Endothelial cell (in vitro differentiated cells): ENCODE measurements at places on chromosomes 1 and 21.

GRCh38 chr1:239909898-239910297 lies 181.8 kb upstream of the FMN2 start:
- no peak for DNase-seq

DNA sequence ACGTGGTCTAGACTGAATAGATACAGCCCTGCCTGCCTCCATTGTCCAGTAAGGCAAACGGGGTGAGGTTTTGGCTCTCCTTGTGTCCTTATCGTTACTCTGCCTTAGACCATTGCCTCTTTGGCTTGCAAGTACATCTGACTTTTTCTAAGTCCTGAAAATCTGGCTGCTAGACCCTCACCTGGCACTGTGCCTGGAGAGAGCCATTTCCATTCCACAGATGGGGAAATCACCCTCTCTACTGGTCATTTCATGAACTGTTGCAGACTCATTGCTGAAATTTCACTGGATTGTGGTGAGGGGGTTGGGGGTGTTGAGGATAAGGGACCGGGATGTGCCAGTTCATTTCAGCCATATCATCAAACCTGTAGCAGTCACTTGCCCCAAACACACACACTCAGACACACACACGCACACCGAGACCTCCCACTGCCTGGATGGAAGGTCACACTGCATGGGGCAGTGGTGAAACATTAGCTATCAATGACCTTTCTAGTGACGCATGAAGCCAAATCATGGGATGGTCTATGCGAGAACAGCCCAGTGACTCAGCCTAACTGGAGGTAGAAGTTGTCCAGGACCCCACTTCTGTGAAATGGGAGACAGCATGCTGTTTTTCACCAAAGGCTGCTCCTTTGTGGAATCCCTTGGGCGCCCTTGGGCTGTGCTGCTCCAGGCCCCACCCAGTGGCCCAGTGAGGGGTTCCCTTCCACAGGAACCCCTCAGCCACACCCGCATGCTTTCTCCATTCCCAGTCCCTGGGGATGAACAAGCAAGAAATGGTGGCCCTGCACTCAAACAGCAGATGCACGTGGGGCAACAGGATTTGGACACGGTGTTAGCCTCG lies 34.9 kb upstream of the VASH2 start:
- DNase-seq: peak; percentile 20

DNA sequence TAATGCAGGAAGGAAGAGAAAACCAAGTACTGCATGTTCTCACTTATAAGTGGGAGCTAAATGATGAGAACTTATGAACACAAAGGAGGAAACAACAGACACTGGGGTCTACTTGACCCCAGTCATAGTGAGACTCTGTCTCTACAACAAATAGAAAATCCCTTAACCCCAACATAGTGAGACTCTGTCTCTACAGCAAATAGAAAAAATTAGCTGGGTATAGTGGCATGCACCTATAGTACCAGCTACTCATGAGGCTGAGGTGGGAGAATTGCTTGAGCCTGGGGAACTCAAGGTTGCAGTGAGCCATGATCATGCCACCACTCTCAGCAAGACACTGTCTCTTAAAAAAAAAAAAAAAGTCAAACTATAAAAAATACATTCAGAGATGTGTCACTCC lies 42.7 kb downstream of the GIPC2 start:
- no peak for DNase-seq

DNA sequence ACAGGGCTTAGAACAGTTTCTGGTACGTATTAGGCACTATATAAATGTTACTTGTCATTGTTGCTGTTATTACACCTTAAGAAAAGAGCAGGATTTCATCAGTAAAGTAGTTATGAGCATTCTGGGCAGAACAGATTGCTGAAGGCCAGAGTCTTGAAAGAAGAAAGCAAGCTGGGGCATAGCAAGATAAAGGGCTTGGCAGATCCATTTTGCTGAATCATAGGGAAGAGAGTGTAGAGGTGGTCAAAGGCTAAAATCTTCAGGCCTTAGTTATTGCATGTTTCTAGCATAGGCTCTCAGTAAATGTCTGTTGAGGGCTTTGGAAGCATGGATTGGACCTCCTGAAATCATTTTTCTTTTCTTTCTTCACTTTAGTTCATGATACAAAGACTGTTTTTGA lies 67.5 kb downstream of the PLA2G4A start:
- no peak for DNase-seq

DNA sequence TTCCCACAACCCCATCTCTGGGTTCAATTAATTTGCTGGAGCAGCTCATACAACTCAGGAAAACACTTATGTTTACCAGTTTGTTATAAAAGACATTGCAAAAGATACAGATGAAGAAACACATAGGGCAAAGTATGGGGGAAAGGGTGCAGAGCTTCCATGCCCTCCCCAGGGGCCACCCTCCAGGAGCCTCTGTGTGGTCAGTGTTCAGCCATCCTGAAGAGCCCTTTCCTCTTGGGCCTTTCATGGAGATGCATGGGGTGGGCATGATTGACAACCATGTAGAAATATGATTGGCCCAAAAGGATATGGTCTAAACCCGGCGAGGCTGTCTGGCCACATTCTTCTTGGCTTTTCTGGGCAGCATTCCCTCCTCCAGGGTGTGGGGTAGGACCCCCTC lies 56.8 kb upstream of the PDE9A start:
- DNase-seq: no peak

- no peak for DNase-seq
Measured at GRCh38 chr1:187390215-187390818, 561.6 kb downstream of the PLA2G4A start.

- no peak for DNase-seq
Measured at GRCh38 chr1:178792394-178792793, 67.3 kb downstream of the RALGPS2 start.

DNA sequence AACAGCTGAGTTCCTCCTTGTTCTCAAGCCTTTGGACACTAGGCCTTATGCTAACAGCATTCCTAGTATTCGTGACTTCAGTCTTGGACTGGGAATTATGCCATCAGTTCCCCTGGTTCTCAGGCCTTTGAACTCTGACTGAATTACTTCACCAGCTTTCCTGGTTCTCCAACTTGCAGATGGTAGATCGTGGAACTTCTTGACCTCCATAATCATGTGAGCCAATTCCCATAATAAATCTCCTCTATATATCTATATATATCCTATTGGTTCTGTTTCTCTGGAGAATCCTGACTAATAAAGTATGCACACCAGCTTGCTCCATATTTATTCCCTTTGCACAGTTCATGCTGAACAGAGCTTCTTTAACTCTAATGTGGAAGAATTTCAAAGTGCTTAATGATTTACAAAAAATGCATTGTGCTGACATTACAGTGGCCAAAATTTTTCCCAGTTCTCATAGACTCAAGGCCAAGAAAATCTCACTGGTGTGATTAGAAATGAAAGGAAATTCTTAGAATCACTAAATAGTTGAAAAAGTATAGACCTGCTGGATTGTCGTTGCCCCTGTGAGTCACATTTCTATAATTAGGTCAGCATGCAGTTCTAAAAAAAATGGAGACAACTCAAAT lies 462.9 kb upstream of the ADAMTS5 start:
- DNase-seq: no peak

DNA sequence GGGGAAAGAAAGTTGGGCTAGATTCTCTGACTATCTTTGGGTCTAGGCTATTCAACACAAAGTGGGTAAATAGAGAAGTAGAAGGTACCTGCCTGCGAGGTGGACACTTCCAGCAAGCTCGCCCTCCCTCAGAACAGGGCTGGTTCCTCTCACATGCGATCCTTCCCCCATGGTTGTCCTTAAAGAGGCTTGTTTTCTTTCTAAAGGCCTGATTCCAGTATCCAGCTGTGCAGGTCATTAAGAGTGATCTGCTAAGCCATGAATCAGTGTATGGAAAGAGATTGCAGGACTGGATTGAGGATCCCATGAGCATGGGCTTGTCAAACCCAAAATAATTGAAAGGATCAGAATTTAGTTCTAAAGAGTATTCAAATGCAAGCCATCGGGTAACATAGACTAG lies 189.0 kb downstream of the URB2 start:
- DNase-seq: no peak

DNA sequence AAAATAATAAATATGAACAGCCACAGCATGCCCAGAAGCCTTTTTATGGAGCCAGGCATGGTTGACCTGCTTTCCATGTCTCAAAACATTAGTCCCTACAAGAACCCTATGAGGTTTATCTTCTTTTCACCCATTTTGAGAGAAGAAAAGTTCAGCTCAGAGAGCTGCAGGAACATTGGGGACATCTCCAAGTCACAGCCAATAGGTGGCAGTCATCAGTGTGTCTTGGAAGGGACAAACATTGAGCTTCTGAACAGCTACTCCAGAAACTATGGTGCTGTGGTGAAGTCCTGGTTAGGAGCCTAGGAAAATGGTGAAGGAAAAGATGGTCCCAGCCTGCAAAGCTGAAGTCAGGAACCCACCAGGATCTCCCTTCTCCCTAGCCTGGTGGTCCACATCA lies 73.6 kb downstream of the JMJD4 start:
- DNase-seq: no peak

GRCh38 chr1:2306151-2306978 lies 78.2 kb downstream of the SKI start:
- DNase-seq: no peak

DNA sequence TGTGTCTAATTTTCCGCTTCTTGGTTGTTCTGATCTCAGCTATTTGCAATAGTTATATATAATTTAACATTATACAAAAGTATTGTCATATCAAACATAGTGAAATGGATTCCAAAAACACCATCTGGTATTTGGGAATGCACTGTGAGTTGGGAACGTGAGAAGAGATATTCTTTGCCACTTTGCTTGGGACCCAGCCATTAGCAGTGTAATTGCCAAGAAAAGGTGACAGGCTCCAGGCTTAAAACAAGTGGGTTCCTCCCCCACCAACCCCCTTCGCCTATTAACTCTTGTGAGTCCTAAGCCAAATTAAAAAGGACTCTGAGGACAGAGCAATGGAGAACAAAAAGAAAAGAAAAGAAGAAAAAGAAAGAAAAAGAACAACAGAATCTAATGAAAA lies 186.7 kb upstream of the NFIA start:
- DNase-seq: no peak

- no peak for DNase-seq
Measured at GRCh38 chr1:155043301-155043702, 7.8 kb upstream of the ADAM15 start.

DNA sequence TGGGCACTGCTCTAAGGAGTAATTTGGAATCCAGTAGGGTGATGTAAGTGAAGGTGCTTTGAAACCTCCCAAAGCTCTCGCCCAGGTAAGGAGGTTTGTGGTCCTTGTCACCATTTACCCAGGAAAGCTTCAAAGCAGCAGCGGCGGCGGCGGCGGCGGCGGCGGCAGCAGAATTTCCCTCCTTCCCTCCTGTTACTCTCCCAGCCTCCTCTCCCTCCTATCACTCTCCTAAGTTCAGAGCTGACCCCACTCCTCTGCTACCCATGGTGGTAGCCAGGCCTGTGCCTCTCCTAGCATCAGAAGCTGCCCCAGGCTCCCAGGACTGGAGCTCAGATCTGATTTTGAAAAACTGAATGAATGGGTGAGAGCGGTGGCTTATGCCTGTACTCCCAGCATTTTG lies 60.7 kb downstream of the ACBD3 start:
- no peak for DNase-seq

DNA sequence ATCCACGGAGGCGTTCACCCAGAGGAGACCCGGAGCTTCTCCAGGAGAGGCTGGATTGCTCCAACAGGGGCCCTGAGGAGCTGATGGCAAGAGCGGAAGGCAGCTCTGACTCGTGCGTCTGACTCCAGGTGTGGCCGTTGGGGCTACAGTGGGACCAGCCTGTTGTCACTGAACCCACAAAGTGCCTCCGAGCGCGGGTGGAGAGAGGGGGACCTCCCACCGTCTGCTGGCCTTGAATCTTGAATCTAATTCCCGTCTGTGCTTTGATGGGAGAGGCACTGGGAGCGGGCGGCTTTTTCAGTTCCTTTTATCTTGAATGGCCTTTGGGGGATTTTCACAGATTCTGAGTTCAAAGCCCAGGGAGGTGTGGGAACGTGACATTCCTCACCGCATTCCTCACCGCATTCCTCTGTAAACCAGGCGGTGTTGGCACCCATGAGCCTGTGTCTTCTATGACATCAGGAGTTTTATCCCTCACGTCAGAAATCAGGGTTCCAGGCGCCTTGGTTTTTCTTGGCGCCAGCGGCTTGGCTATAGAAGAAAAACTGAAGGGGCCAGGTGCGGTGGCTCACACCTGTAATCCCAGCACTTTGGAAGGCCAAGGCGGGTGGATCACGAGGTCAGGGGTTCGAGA lies 39.2 kb upstream of the COL18A1 start:
- no peak for DNase-seq

GRCh38 chr1:97674517-97674916 lies 246.3 kb downstream of the DPYD start:
- DNase-seq: no peak

DNA sequence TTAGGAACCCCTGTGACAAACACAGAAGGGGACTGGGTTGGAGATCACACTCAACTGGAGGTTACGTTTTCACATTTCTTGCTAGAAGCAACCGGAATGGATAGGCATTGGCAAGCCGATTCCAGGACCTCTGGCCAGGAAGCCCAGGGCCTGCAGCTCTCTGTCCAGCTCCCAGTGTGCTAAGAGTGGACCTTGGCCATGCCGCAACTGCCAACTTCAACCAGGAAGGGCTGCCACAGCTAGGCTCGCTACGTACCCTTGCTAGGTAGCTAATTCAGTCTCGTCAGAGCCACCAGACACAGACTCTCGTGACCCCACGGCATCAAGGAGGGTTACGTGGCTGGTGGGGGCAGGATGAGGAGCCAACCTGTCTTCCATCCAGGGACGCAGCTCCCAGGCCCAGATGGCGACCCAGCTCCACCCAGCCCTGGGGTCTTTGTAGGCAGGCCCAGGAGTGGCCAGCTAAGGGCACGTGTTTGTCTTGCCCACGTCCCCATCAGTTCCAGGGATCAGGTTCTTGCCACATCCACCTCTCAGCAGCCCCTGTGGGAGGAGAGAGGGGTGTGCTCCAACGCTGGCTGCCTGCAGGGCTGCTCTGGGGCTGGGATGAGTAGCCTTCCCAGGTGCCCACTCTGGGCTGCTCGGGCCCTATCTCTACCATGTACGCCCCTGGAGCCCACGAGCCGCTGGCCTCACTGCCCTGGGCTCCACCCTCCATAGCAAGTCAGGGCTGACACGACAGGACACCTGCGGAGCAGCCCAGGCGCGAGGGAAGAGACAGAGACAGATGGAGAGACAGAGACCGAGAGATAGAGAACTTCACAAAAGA lies 39.2 kb downstream of the UBE2G2 start:
- no peak for DNase-seq

DNA sequence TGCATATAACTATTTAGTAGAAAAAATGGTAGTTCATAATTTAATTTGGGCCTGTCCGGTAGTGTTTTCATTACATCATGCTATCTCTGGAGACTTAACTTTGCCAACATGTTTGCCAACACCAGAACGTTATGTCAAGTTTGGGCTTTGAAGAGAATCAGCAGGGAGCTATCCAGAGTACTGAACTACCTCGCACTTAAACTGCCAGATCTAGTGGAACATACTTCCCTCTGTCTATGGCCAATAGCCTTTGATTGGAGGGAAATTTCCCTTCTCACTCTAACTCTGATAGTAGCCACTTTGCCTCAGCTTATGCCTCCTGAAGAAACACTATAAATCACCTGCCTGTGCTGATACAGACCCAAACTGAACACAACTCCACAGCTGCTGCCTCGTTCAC lies 10.0 kb downstream of the LRRC53 start:
- peak; percentile 53 for DNase-seq

- peak; percentile 26 for DNase-seq
Measured at GRCh38 chr21:36696390-36697059, 2.4 kb upstream of the SIM2 start.

GRCh38 chr1:72140222-72140621 lies 142.1 kb downstream of the NEGR1 start:
- DNase-seq: no peak
